ENCODE measurements at places on chromosomes 7 and 10.
A peak's percentile ranks its signal among the peaks of the same experiment; 100 is the strongest.

GRCh38 chr10:77045085-77045484 lies 592.5 kb downstream of the KCNMA1 start:
- DNase-seq: no peak

DNA sequence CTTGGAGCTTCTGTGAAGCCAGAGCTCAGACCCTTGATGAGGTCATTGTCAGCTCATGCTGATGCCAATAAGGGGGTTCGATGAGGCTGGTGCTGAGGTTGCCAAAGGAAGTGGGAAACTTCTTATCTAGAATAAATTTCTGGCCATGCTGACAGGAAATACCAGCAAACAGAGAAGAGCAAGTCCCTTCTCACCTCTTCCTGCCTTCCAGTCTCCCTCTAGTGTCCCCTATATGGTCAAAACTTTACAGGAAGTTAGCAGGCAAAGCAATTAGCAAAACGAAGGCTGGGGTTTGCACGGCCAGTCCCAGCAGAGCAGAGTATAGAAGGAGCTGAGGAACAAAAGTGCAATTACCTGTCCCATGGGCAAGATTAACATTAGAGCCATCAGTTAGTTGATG lies 15.1 kb upstream of the NEUROG3 start:
- no peak for DNase-seq

GRCh38 chr7:1176891-1177373 lies 16.9 kb upstream of the ZFAND2A start:
- DNase-seq: peak; percentile 77

DNA sequence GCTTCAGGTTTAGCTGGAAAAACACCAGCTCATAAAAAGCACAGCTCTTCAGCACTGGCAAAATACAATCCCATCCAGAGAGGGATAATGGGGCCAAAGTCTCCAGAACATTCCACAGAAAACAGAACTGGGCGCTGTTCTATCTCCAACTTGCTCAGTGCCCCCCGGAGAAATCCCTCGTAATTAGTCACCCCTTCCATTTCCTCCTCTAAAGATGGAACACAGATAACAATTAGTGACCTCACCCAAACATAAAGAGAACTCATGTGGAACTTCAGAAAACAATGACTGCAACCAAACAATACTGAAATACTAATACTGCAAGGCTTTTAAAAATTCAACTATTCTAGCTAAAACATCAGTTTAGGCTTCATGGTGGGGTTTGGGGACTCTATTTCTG lies 46.3 kb downstream of the KIAA1549 start:
- DNase-seq: no peak

- no peak for DNase-seq
Observed at GRCh38 chr10:11773761-11774441, 31.7 kb downstream of the ECHDC3 start.

GRCh38 chr7:114818501-114818900 lies 103.4 kb upstream of the MDFIC start:
- DNase-seq: no peak

DNA sequence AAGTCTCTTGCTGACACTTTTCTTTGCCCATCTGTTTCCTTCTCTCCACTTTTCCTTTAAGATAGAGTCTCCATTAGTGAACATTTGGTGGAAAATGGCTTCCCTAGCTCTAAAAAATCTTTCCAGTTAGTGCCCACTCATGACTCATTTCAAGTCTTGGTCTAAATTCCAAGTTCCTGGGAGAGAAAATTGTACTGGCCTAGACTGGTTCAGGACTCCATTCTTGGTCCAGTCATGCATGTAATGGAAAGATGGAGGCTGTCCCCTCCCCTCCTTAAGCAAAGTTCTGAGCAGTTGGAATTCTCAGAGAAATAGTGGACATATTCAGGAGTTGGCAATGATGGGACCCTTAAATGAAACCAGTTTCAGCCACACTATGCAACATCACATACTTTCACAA lies 3.8 kb upstream of the ALDH18A1 start:
- DNase-seq: no peak

DNA sequence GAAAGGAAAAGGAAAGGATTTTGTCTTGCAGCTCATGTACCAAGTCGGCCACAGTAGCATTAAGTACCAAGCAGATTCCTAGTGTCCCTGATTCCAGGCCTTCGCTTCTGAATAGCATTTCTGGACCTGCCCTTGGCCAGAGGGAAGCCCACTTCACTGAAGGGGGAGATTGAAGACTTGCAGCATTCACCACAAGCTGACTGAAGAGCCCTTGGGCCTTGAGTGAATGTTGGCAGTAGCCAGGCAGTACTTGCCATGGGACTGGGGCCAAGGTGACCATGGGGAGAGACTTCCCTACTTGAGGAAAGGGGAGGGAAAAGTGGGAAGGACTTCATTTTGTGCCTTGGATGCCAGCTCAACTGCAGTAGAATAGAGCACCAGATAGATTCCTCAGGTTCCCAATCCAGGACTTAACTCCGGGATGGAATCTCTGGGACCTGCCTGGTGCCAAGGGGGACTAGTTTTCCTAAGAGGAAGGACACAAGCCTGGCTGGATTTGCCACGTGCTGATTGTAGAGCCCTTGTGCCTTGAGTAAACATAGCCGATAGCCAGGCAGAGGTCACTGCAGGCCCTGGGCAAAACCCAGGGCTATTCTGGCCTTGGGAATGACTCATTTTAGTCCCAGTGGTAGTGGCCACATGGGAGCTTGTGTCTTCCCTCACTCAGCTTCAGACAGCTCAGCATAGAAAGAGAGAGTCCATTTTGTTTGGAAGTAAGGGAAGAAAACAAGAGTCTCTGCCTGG lies 141.7 kb upstream of the KCND2 start:
- DNase-seq: no peak

DNA sequence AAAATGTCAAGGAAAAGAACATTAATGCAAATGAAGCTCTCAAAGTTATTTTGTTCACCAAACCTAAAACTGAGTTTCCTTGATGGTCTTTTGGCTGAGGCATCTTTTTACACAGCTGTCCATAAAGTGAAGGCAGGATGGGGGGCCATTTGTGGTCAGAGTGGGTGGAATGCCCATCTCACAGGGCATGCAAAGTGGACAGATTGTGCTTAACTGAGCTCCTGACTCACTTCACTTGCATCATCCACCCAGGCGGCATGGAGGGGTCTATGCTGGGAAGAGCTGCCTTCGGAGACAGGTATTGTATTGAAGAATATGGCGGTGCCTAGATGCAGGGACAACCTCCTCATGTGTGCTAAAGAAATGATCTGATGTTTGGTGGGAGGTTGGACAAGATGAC lies 905.3 kb downstream of the KCNMA1 start:
- no peak for DNase-seq

- DNase-seq: no peak
Observed at GRCh38 chr7:7959979-7960670, 8.5 kb upstream of the GLCCI1 start.

- no peak for DNase-seq
Observed at GRCh38 chr10:111600772-111601171, 523.9 kb downstream of the ADRA2A start.
